ENCODE measurements at places on chromosomes 12 and 14.
A peak's percentile ranks its signal among the peaks of the same experiment; 100 is the strongest.

DNA sequence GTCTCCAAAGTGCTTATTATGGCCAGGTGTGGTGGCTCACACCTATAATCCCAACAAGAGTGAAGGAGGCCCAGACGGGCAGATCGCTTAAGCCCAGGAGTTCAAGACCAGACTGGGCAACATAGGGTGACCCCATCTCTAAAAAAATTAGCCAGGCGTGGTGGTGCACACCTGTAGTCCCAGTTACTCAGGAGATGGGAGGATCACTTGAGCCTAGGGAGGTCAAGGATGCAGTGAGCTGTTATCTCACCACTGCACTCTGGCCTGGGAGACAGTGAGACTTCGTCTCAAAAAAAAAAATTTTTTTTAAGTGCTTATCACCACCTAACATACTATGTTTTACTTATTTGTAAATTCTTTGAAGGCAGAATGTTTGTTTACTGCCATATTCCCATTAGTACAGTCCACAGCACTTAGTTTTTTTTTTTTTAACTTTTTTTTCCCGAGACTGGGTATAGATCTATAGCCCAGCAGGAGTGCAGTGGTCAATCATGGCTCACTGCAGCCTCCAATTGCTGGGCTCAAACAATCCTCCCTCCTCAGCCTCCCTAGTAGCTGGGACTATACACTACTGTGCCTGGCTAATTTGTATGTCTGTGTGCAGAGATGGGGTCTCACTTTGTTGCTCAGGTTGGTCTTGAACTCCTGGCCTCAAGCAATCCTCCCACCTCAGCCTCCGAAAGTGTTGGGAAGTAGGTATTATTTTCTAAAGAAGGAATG lies 4.7 kb upstream of the KANSL2 start:
- DNase-seq: no peak

GRCh38 chr12:46383654-46384450 lies 11.3 kb upstream of the SLC38A2 start:
- peak; percentile 59 for DNase-seq

DNA sequence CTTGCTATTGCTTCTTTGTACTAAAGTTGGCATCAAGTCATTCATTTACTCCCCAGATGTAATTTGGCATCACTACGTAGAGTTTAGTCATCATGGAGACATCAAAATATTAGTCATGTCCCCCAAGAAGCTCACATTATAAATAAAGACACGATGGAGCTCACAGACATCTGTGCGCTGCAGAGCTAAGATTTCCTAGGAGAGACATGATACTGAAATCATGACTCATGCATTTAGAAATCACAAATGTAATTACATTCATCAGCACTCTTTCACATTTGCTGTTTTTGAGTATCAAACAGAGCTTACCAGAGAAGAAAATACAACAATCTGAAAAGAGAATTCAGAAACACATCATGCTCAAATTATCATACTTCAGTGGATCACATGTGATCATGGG lies 169.8 kb downstream of the LRIG3 start:
- no peak for DNase-seq

GRCh38 chr12:20549108-20549719 lies 145.9 kb upstream of the SLCO1C1 start:
- no peak for DNase-seq

- no peak for DNase-seq
These were observed 1.1 kb upstream of the RFX4 start for GRCh38 chr12:106581543-106582248.

GRCh38 chr14:23123419-23123818 lies 4.4 kb upstream of the CEBPE start:
- no peak for DNase-seq

DNA sequence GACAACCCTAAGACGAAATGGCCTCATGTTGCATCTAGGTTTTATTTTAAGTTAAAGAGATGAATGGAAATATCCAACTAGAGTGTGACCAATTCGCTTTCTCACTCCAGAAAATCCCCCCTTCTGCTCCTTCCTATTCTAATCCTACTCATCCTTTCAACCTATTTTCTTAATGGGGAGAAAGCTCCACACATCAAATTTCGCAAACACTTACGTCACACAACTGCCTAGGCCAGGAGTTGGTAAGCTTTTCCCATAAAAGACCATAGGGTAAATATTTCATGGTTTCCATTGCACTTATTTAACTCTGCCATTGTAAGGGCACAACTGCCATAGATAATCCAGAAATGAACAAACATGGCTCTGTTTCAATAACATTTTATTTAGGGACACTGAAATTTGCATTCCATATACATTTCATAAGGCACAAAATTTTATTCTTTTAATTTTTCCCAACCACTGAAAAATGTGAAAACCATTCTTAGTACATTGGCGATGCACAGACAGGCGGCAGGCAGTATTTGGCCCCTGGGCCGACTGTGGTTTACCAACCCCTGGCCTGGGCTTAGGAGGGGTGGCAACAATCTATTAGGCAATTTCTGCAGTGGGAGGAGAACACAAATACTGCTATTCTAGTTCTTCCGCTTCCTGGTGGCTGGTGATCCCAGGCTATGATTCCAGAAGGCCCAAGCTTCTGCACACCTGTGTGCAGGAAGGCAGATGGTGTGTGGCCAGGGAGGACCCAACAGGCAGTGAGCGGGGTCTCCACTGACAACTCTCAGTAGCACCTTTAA lies 67.2 kb upstream of the FOXN3 start:
- no peak for DNase-seq

DNA sequence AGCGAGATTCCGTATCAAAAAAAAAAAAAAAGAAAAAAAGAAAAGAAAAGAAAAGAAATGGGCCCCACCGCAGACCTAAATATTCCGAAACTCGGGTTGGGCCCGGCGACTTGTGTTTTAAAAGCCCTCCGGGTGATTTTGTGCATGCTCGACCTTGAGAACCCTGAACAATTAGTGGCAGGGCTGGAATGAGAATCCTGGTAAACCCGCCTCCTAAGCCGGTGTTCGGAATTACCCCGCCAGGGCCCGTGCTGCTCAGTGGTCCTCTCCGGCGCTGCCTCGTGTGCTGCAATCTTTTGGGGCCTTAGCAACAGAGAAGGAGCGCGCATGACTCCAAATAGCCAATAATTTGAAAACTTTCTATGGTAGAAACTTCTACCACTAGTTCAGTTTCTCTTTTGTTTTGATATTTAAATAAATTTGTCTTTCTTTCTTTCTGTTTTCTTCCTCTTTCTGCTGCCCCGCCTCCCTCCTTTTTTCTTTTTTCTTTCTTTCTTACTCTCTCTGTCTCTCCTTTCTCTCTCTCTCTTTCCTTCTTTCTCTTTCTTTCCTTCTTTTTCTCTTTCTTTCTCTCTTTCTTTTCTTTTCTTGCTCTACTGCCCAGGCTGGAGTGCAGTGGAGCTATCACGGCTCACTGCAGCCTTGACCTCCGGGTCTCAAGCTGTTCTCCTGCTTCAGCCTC lies 1.5 kb upstream of the GALNT6 start:
- no peak for DNase-seq

- no peak for DNase-seq
These were observed 1.5 kb downstream of the MAP4K5 start for GRCh38 chr14:50530794-50531365.

- DNase-seq: no peak
These were observed 1221.0 kb downstream of the AACS start for GRCh38 chr12:126286203-126286602.

- no peak for DNase-seq
These were observed 155.7 kb upstream of the C14orf180 start for GRCh38 chr14:104423701-104424405.

- no peak for DNase-seq
These were observed 224.8 kb downstream of the PTPRO start for GRCh38 chr12:15547063-15547462.

DNA sequence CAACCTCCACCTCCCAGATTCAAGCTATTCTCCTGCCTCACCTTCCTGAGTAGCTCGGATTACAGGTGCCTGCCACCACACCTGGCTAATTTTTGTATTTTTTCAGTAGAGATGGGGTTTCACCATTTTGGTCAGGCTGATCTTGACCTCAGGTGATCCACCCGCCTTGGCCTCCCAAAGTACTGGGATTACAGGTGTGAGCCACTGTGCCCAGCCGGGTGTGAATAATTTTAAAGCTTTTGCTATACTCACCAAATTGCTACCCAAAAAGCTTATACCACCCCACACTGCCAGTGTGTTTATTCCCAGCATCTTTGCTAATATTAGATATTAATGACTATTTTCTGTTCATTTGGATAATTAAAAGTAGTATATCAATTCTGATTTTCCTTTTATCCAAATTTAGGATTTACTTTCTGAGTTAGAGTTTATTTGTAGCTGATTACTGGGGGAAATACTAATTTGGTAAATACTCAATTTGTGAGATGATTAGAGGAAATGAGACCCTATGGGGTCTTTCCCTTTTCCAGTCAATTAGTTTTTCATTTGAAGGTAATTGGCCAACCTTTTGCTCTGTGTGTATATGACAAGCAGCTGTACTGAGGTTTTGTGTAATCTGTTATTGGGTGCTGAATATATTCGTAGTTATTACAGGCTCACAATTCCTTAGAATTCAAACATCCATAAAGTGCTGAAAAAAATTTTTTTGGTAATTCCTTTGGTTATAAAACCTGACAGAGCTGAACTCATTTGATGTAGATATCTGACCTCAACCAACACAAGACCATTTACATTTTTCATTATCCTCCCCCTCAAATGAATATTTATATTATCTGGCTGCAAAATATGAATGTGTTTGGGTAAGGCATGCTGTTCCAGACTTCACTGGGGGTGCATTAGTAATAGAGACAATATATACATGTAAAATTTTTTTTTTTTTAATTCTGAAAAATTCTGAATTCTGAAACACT lies 73.6 kb downstream of the ANO6 start:
- DNase-seq: no peak

DNA sequence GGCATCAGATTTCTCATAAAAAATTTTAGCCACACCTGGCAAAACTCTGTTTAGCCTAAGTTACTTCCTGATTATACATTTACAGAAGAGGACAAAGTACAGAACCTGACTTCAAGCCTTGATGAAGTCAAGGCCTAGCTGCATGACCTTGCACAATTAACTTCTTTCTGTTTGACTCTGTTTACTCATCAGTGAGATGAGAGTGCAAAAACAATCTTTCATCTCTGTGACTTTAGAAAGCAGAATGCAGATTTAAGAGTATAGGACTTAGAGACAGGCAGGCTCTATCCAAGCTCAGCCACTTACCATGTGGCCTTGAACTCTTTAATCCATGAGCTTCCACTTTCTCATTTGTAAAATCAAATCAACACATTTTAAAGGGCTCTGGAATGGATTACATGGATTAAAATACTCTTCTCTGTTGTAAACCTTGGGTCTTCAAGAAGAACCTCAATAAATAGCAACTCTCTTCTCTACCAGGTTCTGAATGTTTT lies 1178.9 kb downstream of the FLRT2 start:
- no peak for DNase-seq

DNA sequence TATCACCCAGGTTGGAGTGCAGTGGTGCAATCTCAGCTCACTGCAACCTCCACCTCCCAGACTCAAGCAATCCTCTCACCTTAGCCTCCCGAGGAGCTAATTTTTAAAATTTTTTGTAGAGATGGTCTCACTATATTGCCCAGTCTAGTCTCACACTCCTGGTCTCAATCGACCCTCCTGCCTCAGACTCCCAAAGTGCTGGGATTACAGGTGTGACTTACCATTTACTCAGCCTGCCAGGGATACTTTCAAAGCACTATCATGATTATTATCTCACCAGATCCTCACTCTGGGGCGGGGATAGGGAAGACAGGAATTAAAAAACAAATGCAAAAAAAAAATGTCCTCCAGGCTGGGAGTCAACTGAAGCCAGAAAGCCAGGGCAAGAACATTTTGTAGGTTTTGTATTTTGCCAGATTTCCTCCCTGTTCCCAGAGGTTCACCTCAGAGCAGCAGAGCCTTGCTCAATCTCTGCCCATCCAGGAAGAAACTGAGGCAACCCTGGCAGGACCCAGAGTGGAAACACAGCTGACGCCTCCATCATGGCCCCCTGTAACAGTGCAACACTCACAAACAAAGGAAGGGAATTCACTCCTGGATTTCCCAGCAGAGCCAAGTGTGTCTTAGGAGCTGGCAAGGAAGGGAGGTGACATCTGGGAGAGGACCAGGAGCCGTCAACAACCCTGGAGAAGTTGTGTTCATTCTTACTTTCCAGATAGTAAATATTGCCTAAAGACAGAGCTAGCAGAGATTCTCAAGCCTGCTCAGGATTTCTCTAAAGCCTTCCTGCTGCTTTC lies 73.9 kb downstream of the IRF2BPL start:
- DNase-seq: no peak

- no peak for DNase-seq
These were observed 65.8 kb downstream of the TRIM9 start for GRCh38 chr14:51028851-51029754.

DNA sequence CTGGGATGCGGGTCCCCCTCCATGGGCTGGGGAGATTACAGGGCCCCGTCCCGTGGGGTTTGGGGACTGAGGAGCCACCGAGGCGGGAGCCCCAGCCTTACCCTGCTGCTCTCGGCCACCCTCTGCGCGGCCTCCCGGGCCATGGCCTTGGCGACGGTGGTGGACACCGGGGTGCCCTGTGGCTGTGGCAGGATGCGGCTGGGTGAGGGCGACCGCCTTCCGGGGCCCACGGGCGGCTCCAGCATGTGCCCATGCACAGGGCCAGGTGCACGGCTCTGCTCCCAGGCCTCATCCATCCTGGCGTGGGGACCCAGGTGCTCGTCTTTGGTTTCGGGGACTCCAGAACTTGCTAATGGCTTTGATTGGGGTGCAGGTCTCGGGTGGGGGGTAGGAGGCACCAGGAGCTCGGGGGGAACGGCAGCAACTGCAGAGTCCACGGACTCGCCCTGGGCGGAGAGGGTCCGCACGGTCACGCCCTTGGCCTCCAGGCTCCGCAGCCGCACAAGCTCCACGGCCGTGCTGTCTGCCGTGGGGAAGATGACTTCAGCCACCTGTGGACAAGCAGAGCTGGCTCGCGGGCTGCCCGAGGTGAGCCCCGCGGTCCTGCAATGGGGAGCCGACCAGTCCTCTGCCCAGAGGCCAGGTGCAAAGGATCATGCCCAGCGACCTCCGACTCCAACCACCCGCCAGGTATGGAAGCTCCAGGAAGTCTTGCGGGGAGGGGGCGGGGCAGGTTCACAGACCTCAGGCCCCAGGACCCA lies 99.2 kb downstream of the PIWIL1 start:
- no peak for DNase-seq

GRCh38 chr12:67918441-67918840 lies 70.8 kb upstream of the IFNG-AS1 start:
- no peak for DNase-seq

- DNase-seq: no peak
These were observed 101.0 kb upstream of the PWP1 start for GRCh38 chr12:107584563-107584962.

Measured in activated T-cell treated with anti-CD3 and anti-CD28 coated beads for 24 hours (primary cell).